D721Med (cell line): ENCODE measurements at places on chromosomes 2 and 18.

DNA sequence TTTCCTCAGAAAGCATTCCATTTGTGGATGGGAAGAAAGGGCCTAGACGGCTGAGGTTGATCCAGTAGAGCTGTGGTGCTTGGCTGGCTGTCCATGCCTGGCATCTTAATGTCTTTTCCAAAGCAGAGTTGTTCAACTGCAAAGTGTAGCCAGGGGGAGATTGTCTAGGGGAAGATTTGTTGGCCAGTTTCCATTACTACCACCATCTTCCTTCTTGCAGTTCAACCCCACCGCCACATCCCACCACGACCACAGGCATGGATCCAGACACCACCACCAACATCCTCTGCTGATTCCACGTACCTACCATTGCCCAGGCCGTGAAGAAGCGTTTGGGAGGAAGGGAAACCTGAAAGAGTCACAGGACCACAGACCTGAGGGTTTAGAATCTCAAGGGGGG, 50.7 kb upstream of the HAAO start:
- DNase-seq: no peak

DNA sequence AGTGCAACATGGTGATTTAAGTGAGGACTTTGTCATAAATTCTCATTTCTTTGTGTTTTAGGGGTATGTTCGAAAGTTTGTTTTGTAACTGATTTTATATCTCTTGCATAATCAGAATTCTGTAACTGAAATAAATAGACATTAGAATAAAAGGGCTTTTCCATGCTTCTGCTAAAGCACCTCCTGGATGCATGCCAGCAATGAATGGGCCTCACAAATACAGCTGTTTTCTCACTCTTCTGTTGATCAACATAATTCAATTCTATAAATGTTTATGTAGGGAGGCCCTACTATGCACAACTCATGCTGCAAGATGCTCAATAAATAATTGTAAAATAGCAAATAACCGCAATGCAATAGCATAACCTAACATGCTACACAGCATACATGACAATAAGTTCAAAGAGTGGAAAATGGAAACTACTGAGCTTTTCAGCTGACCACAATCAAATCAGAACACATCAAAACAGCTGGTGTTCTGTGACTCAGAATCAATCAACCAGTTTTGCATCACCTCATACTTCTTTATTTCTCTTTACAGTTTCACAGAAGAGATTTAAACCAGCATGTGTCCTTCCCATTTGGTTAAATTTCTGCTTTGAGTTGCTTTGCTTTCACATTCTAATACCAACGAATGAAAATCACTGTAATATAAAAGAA, 11.0 kb downstream of the CDH7 start:
- DNase-seq: no peak

- DNase-seq: no peak
These were observed 176.4 kb downstream of the SETBP1 start for GRCh38 chr18:44857081-44857480.

DNA sequence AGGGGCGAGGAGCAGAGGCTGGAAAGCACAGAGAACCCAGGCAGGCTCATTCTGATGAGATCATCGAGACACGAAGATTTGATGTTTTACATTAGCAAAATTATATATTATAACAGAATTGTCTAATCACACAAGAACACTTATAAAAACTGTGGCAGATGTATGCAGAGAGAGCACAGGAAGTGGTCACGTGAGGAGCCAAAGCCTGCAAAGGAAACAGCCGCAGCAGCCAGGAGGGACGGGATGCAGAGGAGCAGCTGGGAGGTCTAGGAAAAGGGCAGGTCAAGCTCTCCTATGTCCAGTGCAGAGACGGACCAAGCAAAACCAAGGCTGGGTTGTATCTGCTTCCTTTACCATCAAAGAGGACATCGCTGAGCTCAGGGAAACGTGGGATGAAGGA, 355.1 kb upstream of the MYT1L start:
- DNase-seq: no peak

DNA sequence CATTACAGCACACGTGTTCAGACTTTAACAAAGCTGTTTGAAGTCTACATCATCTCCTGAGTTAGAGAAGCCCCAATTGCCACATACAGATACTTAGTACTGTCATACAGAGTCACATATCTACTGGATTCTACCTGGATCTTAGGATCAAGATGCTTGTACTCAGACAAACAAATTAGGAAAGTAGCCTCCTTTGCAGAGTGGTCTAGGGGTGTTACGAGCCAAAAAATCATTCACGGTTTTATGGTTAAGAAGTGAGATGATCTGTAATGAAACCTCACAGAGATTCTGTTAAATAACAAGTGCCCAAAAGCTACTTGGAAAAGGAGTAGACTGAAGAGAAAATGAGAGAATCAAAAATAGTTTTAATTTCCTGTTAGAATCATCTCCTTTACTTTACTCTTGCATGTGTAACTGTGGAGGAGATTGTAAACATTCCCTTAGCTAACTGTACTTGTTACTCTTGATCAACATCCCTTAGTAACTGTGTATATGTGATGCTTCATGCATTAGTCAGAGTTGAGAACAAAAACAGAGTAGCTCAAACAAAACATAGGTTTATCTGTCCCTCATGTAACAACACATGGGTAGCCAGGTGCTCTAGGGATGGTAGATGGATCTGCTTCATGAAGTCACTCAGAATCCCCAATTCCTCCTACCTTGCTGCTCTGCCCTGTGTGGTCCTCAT, 16.4 kb upstream of the IL1RL1 start:
- no peak for DNase-seq

DNA sequence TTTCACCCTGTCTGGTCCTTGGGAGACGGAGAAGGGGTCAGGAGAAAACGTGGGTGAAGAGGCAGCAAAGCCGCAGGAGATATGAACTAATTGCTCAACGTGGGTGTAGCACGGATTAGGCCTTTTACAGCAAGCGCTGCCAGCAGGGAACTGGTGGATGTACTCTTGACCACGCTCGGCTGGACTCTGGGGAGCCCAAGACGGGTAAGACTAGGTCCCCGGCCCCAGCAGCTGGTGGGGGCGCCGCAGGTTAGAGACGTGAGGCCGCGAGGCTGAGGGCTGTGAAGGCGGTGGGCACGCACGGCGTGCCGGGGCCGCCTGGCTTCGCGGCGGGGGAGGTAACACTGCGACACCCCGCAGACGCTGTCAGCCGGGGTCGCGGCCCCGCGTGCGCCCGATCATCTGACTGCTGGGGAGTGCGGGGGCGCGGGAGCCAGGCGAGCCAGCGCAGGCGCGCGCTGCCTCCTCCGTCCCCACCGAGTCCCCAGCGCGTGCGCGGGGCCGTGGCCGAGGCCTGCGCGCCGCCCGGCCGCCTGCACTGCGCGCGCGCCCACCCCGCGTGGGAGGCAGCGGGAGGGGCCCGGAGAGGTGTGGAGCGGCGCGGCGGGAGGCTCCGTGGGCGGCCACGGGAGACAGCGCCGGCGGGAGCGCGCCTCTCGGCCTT, at the start of gene CLIP4:
Gene CLIP4, plus strand, starts transcription at position 470 of the 664 bp plus-strand sequence. CDS start 5,974 bp downstream, outside the sequence.
- DNase-seq: no peak

DNA sequence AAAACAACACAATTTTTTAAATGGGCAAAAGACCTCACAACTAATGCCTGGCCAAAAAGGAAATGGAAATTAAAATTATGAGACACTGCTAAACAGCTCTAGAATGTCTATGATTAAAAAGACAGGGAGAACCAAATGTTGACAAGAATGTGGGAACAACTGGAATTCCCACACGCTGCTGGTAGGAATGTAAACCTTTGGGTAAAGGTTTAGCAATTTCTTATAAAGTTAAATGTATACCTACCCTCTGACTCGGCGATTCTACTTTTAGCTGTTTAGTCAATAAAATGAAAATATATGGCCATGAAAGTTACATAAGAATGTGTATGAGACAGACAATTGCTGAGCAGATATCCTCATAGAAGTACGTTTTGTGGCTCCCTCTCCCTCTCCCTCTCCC, 60.9 kb downstream of the ATF2 start:
- no peak for DNase-seq

GRCh38 chr2:168851674-168852320, 38.4 kb downstream of the SPC25 start:
- no peak for DNase-seq

DNA sequence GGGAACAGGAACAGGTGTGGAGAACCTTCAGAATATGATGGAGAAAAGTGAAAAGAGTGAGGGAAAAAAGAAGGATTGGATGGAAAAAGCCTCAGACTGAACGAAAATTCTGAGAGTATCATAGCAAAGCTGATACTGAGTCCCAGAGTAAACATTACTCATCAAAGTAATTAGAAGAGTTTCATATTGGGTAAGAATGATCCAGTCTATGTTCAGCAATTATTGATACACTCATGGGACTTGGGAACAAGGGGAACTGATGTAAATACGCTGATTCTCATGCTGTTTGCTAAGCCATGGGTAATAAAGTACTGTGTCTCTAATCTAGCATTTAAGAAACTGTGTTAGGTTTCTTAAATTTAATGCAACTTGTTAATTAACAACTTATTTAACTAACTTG, 219.9 kb upstream of the NOL4 start:
- DNase-seq: no peak

DNA sequence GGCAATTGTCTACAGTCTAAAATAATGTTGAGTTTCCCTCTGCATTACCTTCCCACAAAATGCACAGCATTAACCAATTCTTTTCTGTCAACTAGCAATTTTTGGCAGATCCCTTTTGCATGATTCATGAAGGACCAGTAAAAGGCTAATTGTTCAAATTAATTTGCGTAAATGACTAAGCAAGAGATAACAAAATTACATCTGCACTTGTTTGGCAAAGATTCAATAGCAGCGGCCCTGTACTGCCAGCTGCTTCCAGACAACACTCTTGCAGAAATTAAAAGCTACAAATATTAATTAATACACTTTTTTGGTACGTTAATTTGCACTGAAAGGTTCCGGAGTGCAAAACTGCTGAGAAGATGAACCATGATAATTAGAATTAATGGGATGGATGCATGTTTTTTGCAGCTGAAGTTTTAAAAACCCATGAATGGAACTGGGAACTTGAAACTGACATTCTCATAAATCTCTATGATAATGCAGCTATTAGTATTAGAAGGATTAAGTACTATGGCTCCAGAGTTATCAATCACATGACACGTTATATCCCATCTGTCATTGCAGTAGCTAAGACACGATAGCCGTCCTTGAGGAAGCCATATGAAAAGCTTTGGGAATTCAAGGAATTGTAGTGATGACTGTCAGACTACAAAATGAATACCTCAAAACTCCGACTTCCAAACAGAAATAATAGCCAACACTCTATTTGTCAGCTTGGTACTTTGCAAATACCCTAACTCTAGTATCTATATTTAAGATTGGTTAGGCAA, 1268.3 kb upstream of the ACVR2A start:
- no peak for DNase-seq

DNA sequence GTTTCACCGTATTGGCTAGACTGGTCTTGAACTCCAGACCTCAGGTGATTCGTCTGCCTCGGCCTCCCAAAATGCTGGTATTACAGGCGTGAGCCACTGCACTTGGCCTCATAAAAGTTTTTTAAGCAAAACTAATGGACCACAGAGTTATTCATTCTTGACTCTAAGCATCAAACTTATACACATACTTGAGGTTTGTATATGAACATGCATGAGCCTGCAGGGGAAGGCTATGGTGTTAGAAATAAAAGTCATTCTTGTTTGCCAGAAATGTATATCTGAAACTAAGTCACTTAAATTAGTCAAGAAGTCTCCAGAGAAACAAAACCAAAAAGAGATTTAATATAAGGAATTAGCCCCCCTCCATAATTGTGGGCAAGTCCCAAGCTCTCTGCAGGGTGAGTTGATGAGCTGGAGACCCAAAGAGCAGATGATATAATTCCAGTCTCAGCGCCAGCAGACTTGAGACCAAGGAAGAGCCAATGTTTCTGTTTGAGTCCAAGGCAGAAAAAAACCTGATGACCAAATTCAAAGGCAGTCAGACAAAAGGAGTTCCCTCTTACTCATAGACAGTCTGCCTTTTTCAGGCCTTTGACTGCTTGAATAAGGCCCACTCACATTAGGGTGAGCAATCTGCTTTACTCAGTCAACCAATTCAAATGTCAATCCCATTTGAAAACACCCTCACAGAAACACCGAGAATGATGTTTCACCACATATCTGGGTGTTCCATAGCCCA, 69.0 kb upstream of the DSG1 start:
- DNase-seq: no peak

DNA sequence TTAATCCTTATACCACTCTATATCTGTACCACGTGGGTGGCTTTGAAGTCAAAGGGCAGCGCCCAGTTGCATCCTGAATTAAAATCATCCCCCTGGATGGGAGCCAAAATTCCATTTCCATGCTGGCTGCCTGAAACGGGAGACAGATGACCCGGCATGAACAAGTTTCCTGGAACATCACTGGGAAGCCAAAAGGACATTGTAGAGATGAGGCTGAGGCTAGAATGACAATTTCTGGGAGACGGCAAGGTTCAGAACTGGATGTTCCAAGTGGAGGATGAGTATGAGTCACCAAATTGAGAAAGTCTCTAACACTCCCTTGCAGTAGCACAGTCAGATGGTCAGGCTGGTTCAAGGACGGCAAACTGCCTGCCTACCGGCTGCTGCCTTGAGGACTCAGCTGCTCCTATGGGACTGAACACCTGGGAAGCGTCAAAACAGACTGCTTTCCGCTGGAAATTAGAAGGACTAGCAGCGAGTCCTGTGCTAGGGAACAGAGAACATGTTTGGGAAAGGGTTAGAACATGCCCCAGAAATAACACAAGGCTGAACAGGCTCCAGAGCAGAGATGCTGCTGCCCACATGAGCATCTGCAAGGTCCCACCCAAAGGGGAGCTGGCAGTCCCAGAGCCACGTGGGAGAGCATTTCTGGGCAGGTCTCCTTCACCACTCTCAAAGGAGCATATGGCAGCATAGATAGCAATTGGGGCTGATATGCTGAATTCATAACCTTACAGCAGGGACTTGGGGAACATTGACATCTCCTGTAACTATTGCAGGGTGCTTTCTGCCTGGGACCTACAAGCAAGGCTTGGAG, 32.0 kb downstream of the YPEL5 start:
- no peak for DNase-seq

DNA sequence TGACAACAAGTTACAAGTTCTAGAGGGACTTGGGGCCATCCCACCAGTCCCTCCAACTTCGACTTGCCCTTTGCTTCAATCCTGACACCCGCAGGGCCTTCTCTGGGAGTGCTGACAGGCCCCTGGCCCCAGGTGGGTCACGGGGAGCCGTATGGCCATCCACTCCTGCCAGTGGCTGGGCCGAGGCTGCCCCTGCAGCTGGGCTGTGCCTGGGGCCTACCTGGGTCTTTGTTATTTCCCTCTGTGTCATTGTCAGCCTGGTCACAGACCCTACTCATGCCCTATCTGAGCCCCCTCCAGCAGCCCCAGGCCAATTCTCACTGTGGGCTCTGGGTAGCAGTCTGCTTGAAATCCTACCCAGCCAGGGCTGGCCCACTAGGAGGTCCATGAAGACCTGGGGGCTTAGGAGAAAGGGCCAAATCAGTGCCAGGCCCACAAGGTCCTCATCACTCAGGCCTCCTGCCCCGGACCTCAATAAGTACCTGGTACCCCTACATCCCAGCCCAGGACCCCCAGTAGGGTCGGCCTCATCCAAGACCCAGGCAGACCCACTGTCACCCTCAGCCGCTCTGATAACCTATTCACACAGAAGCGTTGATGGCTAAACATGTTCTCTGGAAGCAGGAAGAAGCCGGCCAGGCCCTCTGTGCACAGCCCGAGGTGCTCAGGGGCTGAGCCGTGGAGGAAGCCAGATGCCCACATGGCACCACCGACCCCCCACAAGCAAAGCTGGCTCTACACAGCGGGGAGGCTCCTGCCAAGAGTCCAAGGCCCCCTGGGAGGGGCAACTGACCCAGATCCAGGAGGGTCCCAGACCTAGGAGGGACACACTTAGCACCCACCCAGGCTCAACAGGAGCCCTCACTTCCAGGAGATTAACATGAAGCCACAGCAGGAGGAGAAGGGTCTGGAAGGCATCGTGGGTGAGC, 57.7 kb downstream of the BIN1 start:
- DNase-seq: no peak

GRCh38 chr2:71220743-71221142, 6.2 kb downstream of the PAIP2B start:
- no peak for DNase-seq
